ENCODE measurements at places on chromosomes 2 and 18.

GRCh38 chr2:2876331-2877221 is 501.0 kb downstream of the EIPR1 start:
- DNase-seq, result no peak

- no peak for DNase-seq
Measured at GRCh38 chr2:216792222-216793021, 67.4 kb downstream of the TNP1 start.

DNA sequence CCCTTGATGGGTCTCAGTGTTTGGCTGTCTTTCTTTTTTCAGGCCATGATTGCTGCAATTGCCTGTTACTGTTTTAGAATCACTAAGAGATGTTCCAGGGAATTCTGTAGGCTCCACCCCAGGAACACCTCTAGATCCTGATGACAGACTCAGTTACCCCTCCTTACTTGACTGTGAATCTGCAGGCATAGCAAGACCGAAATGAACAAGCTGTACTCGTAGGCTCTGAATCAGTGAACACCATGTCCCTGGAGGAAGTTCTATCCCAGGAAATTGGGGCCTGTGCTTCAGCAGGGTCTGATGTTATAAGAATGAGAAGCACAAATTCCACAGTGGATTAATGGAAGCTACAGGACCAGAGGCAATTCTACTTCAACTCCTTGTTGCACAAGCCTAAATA is 148.6 kb downstream of the COPS8 start:
- no peak for DNase-seq

GRCh38 chr18:24935896-24936295 is 416.1 kb downstream of the ZNF521 start:
- DNase-seq, result no peak

DNA sequence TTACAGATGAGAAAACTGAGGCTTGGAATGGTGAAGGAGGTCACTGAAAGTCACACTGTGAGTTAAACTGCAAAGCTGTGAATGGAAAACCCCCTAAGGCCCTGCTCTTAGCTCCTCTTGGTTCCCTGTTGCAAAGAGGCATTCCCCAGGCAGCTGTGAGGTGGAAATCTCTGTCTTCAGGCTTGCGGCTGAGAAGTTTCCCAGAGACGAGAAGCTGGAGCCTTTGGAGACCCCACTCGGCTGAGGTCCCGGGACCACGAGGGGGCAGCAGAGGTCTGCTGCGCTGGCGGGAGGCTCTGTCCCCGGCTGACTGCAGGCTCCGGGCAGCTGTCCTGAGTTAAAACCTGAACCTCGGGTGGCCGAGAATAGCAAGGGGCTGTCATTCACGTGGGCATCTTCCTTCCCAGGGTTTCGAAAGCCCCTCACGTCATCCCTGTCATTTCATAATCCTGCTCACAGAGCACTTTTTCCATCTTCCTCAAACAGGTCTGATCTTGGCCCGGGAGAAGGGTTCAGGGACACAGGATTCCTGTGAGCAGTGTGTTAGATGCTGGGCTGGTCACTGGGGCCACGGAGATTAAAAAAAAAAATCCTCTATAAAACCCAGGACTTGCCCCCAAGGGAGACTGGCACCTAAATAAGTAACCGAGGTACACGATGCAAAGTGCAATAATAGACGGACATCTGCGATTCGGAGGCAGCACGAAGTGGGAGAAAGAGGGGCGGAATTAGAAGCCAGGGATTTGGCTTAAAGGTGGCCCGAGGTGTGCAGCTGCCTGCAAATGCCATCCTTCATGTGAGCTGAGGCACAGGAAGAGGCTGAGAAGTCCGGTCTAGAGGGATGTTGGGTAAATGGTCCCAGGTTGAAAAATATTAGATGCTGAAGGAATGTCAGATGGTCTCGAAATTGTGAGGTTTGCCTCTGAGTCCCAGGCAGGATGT is 24.6 kb upstream of the ATOH8 start:
- DNase-seq, result peak; percentile 61

DNA sequence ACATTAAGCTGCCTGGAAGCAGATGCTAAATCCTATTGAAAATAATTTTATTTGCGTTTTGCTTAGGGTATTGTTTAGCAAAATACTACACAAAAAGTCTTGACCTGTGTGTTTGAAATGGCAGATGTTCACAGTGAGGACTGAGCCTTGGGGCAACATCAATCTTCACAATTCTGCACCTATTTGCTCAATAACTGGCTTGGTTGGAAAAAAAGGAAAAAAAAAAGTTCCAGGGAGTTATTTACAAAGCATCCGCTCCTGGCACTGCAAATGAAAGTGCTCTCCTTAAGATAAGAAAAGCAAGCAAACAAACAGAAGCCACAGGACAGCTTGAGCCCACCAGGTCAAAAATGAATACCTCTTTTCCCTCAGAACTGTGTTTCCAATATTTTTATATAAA is 77.7 kb downstream of the MAP2 start:
- DNase-seq, result no peak

DNA sequence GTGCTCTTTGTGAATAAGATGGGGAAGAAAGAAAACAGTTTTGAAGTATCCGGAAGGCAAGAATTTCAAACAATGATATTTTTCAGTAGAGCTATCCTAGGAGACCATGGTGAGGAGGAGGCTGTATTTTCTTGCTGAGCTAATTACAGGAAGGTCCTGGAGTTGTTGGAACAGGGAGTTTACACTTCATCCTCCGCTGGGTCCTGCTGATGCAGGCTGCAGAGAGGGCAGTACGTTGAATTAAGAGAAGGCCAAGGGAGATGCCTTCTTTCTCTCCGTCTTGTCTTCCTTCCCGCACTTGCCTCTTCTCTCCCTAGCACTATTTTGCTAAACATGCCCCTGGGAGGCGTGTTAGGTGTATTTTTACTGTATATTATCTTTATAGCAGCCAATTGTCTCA is 60.0 kb upstream of the EDAR start:
- DNase-seq, result no peak

GRCh38 chr2:5674026-5674340 is 18.2 kb upstream of the SOX11 start:
- DNase-seq, result no peak
